ENCODE measurements at places on chromosomes 11 and 22. TPM values are rescaled to one million over a fixed set of nuclear protein-coding genes. Genes with fewer than 3 reads are reported as not detected.

Gene CXCR5
- 0.14 TPM for polyA plus RNA-seq

Gene FGF4
- not detected for polyA plus RNA-seq

Gene OR2D2
- polyA plus RNA-seq, result not detected

Gene PANX3
- not detected for polyA plus RNA-seq

Gene TCF20
- polyA plus RNA-seq, result 5.5 TPM

Gene BTG4
- polyA plus RNA-seq, result not detected

Gene C1QTNF5
- polyA plus RNA-seq, result 4.7 TPM

Gene CEP126
- polyA plus RNA-seq, result 0.12 TPM

Gene TYMP
- 26.0 TPM for polyA plus RNA-seq

Gene LARGE2
- not detected for polyA plus RNA-seq

Gene OR51E2
- polyA plus RNA-seq, result not detected

Gene OR8D1
- not detected for polyA plus RNA-seq

Gene APOA5
- polyA plus RNA-seq, result not detected

Gene CELSR1
- 0.18 TPM for polyA plus RNA-seq
